ENCODE measurements at places on chromosomes 12 and 14.

GRCh38 chr14:80754696-80755095, 186.8 kb downstream of the CEP128 start:
- no peak for DNase-seq

DNA sequence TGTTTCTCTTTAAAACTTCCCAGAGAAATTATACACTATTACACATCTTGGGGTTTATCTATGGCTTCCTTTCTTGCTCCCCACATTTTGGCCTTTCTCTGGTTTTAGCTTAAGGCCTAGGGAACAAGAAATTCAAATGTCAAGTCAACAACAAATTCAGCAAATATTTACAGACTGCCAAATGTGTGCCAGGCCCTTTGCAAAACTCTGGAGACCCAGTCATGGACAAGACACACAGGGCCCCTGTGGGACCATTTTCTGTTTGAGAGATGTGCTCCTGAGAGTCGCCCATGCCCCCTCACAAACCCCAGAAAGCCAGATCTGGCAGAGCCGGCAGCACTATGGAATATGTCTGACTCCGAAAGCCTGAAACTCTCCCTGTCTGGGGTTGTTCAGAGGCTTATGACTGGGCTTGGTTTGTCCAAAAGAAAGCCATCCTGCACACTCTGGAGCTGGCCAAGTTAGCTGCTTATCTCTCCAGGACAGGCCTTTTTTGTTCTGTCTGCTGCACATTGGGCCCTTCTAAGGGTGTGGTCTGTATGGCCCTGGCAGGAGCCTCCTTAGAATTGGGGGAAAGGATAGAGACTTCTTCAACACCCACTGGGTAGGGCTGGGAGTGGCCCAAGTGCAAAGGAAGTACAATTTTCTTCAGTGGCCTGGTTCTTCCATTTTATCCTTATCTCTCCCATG, 1.1 kb upstream of the KRT3 start:
- DNase-seq, result no peak

- no peak for DNase-seq
Measured at GRCh38 chr14:20684662-20685456, 499 bp downstream of the RNASE4 start.

DNA sequence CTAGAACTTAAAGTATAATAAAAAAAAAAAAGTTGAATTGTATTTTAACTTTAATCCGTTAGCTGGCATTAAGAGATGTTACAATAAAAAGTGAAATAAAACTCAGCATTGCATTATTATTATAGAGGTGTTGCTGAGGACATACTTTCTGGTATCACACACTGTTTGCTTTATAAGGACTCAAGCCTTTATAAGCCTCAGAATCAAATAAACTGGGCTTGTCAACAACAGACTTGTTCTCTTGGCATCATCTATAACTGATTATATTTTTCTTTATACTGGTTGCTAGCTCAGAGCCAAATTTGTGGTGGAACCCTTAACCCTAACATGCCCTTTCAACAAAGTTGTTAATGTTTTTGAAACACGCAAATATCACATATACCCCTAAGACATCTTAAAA, 62.3 kb downstream of the DDHD1 start:
- DNase-seq, result no peak

DNA sequence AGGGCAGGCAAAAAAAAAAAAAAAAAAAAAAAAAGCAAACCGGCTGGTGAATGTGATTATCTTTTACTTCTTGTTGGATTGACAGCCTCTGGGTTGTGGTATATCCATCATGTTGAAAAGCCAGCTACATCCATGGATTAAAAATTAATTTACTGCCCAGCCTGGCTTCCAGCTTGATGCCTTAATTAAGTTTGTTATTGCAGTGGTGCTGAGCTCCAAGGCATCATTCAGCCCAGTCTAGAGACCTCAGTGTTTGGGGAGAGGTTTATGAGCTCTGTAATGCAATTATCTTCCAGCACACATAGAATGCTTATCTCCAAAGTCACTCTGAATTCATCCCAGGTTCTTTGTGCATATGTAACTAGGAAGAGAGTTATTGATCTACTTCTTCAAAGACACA, 114.8 kb downstream of the RIMBP2 start:
- DNase-seq, result no peak

DNA sequence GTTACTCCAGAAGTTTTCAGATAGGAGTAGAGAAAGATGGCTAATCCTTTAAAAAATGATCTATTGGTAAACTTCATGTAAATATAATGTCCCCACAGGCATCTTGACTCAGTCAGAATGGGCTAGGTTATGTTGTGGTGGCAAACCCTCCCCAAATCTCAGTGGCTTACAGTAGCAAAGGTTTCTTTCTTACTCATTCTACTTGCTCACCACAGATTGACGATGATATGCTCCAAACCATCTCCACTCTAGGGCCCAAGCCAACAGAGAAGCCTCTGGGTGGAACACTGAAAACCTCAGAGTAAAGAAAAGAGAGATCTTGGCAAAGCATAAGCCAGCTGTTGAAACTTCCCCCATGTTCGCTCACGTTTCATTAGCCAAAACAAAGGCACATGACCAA, 146.4 kb downstream of the EMP1 start:
- peak; percentile 46 for DNase-seq

DNA sequence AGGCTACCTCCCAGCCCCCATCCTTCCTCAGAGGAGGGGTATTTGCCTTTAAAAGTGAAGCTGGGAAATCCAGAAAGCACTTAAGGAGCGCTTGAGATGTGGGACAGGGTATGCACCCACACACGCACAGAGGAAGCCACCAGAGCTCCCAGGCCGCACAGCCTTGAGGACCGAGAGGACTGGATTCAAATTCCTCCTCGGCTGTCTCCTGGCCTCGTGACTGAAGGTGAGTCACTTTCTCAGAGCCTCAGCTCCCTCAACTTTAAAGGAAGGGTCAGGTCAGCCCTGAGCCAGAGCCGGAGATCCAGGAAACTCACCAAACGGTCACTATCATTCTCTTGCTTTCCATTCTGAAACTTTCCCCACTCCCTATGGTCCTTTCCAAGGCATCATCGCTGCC, 37.6 kb downstream of the BCL11B start:
- DNase-seq, result no peak

DNA sequence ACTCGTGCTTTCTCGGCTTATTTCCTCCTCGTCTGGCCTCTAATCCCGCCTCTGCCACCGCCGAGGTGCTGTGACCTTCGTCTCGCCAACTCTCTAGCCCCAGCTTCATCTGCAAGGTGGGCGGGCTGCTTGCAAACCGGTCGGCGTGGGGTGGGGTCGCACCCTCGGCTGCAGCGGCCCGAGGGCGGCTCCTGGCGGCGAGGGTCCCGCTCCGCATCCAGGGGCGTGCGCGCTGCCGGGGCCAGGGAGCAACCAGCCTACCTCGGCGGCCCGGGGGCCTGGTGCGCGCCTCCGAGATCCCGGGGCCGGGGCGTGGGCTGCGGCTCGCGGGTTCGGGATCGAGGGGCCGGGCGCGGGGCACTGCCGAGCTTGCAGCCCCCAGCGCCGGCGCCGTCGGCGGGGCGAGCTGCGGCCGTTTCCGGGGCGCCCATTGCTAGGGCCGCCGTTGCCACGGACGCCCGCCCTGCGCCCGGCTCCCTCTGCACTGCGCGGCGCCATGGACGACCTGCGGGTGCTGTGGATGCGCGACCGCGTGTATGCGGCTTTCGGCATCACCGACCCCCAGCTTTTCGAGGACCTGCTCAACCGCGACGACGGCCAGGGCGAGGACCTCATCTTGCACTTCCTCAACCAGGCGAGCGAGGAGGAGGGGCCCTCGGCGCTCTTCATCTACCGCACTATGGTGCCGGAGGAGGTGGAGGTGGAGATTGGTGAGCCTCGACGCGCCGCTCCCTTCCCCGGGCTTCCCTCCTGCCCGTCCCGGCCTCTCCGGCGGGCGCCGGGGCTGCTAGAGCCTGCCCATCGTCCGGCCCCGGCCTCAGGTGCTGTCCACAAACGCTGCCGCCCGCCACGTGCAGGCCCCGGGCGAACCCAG, at the start of gene DNAH10:
Gene DNAH10, plus strand, starts transcription at position 461 of the 874 bp plus-strand sequence. Its CDS starts 36 bp downstream, at position 497.
- no peak for DNase-seq

DNA sequence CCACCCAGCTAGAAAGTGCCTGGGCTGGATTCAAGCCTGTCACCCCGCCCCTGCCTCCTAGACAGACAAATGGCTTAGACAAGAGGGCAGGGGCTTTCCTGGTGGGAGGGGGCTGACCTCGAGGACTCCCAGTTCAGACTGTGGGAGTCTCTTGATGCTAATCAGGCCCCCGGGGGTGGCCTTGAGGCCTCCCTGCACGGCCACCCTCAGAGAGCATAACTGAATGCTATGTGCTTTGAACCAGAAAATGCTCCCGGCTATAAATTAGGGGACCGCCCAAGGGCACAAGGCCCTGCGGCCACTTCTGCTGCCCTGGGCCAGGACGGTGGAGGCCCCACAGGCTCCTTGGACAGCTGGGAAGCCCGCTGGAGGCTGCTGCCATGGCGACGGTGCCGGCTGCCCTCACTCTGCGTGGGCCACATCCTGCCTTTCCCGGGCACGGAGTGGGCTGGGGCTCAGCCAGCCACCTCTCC, 111.0 kb upstream of the NCOR2 start:
- DNase-seq, result no peak

DNA sequence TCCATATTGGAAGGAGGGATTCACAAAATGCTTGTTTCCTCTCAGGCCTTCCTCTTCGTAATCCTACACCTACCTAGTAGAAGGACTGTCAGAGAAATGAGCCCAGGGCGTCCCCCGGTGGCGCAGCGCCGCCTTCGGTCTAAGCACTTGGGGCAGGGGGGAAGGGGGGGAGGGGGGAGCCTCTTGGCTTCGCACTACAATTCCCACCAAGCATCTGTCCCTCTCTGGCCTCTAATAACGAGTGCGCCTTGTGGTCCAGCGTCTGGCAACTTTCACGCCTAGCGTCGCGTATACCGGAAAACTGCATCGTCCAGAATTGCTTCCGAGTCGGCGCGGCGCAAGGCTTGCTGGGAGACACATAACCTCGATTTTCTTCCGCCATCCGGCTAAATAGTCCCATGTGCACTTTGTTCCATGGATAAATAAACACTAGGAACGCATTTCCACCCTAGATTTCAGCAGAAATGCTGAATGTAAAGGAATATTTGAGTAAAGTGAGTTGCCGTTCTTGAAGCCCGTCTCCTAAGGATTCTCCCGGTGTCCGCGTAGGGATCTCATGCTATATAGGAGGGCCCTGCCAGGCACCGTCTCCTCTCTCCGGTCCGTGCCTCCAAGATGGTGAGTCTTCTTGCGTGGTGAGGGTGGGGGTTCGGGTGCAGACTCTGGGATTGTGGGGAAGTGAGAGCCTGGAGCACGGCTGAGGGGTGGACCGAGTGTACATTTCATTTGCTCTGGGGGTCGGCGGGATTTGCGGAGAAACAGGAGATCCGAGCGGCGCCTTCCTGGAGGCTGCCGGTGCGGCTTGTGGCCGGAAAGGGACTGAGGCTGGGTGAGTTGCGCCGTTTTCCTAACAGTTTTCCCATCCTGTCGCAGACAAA, at the start of gene RPS26:
Gene RPS26, plus strand, starts transcription at position 367 of the 878 bp plus-strand sequence. Its CDS starts 249 bp downstream, at position 616.
- DNase-seq, result peak; percentile 100

GRCh38 chr12:119679490-119679889, 11.6 kb downstream of the PRKAB1 start:
- no peak for DNase-seq

GRCh38 chr12:82223426-82223825, 134.8 kb downstream of the CCDC59 start:
- no peak for DNase-seq

GRCh38 chr12:64385468-64385867, 5.1 kb downstream of the C12orf56 start:
- DNase-seq, result no peak

DNA sequence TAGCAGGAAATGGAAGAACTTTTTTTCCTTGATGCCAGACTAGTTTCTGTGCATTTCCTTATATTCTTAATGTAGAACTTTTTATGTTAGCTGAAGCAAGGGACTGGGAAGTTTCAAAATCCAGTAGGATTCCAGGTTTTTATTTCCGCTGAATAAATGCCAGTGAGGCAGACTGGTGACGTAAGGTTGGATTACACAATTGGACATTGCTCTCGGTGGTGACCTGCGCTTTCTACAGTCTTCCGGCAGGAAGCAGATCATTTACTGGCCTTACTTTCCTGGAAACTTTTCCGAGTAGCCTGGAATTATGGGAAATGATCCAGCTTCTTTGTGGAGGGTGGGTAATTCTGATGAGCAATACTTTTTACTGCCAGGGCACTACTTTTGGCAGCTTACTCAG, 3.6 kb downstream of the IFT43 start:
- peak; percentile 62 for DNase-seq

DNA sequence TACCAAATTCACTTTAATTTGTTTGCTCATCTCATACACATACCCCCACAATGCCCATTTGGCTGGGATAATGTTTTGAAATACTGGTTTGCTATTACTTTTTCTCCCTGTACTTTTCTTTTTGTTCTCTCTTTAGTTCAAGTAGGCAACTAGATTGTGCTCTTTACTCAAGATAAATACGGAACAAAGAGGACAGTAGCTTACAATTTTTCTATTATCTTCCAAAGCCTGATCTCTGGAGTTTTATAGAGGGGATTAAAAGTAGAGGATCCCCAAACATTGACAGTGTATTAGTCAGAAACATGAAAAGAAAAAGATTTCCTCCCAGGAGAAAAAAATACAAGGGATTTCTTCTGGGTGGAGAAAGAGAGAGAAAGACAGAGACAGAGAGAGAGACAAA, 102.1 kb upstream of the FSCB start:
- DNase-seq, result no peak

GRCh38 chr12:2417481-2418160, 364.8 kb downstream of the CACNA1C start:
- no peak for DNase-seq

GRCh38 chr12:87981495-87981894, 47.7 kb downstream of the C12orf50 start:
- DNase-seq, result peak; percentile 28

- no peak for DNase-seq
Measured at GRCh38 chr12:49678711-49679110, 28.5 kb downstream of the FMNL3 start.

Measured in skeletal muscle cell (primary cell).